NCI-H187 treated with DMSO at 0.1 percent for 48 hours (cell line): ENCODE measurements at places on chromosomes 7 and 10.

- DNase-seq: no peak
Observed at GRCh38 chr7:147775516-147776284, 814.9 kb upstream of the C7orf33 start.

GRCh38 chr10:103193820-103194529 is 903 bp upstream of the NT5C2 start:
- no peak for DNase-seq

GRCh38 chr7:2680792-2681490 is 7.1 kb upstream of the AMZ1 start:
- DNase-seq: peak; percentile 1

GRCh38 chr10:60541451-60541850 is 151.8 kb upstream of the ANK3 start:
- no peak for DNase-seq

- no peak for DNase-seq
Observed at GRCh38 chr7:1890289-1891235, 220.5 kb downstream of the ELFN1 start.

GRCh38 chr7:437329-438251 is 82.1 kb downstream of the PDGFA start:
- no peak for DNase-seq

DNA sequence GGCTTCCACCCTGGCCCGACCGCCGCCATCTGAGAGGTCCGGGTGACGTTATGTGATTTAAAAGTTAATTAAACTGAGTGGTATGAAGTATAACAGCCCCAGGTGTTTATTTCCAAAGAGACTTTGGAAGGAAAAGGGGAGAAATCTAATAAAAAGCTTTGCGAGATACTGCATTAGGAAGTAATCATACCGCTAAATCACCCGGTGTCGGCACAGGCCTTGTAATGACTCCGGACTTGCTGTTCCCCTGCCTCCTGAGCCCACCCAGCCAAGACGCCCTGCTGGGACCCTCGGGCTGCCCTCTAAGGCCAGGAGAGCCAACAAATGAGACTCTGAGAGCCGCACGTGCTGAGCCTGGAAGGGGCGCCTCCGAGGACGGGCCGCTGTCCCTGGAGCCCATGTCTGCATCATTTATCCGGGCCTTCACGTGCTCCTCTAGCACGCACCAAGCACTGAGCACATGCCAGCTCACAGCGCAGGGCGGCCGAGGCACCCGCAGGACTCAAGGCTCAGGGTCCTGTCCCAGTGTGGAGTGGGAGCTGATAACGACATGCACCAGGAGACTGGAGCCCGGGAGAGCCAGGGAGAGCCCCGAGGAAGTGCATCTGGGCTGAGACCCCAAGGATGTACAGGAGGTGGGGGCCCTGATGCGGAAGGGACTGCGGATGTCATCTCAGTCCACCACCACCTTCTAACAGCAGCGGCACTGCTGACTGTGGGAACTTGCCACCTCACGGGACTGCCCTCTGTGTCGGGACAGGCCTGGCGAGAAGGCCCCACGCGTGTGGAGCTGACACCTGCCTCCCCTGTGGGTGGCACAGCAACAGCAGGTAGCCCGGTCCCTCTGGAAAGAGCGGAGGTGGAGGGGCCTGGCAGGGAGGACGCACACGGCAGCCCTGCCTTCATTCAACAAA is 182.7 kb downstream of the ELFN1 start:
- DNase-seq: no peak

DNA sequence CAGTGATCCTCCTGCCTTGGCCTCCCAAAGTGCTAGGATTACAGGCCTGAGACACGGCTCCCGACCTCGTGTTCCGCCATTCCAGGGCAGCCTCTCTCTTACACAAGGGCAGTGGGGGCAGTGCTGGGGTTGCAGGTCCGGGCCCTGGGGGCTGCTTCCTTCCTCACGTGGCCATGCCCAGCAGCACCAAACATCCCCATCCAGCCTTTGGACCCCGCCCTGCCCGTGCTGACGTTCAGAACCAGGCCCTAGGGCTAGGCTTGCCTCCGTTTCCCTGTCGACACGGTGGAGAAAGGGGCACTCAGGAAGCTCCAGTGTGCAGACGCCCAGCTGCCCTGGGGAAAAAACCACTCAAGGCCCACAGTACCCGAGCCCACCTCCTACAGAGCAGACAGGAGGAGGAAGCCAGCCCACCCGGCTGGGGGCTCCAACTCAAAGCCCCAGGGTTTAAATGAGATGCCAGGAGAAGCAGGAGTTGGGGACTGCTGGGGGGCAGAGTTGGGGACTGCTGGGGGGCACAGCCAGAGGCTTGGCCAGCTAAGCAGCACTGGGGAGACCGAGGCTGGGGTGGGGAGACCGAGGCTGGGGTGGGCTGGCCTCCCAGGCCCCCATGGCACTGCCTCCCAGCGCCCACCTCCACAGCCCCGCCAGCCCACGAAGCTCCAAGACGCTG is 35.9 kb downstream of the ADAP1 start:
- no peak for DNase-seq

DNA sequence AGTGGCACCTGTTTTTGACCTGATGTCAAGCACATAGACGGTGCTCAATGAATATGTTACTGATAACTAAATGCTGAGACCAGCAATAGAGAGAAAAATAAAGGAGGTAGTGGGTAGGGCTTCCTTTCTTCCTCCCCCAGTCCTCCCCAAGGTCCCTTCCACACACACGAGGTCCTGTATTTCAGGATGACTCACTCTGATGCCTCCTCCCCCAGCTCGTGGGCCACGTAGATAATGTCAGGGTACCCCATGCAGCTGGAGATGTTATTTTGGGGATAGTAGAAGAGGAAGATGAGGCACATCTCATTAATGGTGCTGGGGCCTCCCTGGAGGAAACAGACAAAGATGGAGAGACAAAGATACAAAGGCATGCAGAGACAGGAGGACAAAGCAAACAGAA is 17.3 kb downstream of the PRSS58 start:
- no peak for DNase-seq

DNA sequence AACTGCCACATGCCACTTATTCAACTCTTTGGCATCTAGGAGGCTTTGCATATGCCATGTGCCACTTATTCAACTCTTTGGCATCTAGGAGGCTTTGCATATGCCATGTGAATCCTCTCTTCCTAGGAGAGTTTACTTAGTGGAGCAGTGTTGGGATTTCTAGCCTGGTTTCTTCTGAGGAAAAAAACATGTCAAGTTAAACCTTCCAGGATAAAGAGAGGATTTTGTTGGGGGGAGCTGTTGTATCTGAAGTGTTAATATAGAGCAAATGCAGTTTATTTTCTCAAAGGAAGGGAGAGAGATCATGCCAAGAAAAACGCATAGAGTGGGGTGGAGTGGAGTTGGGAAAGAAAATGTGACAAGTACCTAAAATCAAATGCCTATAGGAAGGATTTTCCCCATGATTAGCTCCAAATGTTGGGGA is 91.5 kb downstream of the MCU start:
- no peak for DNase-seq

DNA sequence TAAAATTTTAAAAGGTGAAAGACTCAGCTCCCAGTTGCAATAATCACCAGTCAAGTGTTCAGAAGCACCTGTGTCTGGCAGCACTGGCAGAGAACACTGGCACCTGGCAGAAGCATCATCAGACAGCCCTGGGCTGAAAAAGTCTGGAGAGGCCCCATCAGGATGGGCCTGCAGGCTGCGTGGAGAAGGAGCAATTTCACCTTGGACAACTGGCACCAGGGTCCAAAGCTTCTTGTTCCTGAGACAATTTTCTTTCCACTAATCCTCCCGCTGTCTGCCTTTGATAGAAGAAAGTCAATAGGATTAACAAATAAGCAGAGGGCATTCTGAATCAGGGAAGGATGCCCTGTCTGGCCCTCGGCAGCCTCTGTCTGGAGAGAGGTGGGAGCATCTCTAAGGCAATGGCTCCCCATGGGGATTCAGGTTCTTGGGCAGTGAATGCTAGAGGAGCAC is 6.5 kb downstream of the COBL start:
- no peak for DNase-seq

- no peak for DNase-seq
Observed at GRCh38 chr10:96421995-96422394, 63.2 kb upstream of the OPALIN start.

DNA sequence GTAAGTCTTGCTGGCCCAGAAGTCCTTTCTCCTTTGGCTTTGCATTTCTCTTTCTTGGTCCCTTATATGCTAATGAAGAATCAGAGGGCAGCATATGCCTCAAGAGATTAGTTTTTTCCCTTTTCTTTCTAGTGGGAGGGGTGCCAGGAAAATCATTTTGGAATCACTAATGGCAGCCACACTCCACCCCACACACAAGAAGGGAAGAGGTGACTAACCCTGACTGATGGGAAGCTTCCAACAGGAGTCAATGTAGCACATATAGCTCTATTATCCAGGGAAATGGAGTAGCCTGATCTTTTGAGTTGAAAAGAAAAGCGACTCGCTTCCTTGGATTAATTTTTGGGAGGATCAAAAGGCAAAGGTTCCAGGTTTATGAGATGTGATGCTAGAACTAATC is 225.3 kb downstream of the KIF20B start:
- DNase-seq: no peak

GRCh38 chr7:106704000-106704840 is 43.3 kb upstream of the CCDC71L start:
- no peak for DNase-seq

- no peak for DNase-seq
Observed at GRCh38 chr10:71547876-71548846, 151.4 kb downstream of the CDH23 start.

DNA sequence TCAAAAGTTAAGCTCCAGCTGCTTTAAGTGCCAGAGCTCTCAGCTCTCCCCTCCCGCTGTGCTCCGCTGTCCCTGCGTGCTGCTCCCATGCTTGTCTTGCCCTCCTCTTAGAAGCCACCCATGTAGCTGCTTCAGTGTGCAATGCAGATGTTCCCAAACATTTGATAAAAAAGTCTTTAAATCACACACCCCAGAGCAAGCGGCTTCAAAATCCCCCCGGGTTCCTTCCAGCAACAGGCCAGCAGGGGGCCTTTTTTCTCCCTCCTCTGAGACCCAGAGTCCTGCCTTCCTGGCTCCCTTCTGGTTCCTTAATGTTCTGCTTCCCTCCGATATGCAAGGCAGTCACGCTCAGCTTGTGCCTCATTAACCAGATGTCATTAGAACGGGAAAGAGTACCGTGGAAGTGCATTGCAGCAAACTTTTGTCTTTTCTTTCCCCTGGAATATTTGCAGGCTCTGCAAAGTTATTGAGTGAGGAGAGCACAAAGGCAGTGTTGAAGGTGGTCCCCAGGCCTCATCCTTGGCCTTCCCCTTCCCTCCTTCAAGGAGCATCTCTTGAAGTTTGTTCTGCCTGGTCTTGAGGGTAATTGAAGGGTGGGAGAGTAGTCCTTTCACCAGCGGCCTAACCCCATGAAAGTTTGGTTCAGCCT is 25.5 kb downstream of the LDB3 start:
- no peak for DNase-seq

DNA sequence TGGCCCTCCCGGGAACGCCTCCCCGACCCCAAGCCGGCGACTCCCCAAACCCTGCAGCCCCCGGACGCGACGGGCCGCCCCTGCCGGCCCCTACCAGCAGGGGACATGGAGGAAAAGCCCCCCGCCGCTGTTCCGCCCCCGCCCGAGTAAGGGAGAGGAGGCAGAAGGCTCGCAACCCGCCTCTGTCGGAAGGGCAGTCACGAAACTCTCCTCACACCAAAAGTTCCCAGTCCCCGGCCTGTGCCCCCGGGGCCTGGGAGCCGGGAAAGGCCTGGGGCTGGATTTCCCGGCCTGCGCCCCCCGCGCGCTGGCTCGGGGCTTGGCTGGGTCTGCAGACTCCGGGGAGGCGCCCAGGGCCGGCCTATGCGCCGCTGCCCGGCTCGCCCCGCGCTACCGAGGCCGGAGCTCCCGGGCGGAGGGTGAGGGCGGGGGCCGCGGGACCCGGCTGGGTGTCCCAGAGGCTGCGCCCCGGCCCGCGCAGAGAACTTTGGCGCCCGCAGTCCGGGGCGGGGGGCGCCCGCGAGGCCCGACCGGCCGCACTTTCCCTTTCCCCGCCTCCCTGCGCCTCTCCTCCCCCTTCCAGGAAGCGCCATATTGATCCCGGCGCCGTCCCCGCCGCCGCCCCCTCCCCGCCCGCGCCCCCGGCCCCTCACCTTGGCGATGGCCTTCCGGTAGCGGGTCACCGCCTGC is 728 bp downstream of the PARD3 start:
- DNase-seq: no peak

- no peak for DNase-seq
Observed at GRCh38 chr7:18414885-18415284, 80.7 kb upstream of the HDAC9 start.

- DNase-seq: no peak
Observed at GRCh38 chr7:91180746-91181145, 83.5 kb upstream of the FZD1 start.

DNA sequence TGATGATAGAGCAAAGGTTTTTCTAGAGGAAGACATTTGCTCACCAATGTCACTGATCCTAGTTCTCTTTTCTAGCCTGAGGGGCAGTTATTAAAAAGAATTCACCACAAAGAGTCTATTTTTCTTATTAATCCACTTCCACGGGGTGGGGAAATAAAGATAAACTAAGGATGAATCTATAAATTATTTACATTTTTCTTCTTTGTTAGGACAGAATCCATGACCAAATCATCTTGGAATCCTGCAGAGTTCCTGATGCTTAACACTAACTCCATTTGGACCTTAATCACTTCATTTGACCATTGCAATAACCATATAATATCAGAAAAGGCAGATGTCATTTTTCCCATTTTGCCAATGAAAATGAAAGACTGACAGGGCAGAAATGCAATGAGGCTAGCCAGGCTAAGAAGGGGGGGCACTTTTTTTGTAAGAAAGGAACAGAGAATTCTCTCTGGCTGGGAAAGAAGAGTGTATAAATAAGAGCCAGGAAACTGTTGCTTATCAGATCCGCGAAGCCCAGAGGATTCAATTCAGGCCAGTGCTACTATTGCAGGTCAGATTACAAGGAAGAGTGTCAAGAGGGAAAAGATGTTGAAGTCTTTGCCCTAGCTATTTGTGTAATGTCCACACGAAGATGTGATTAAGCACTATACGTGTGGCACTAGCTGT is 433.2 kb downstream of the TNS3 start:
- no peak for DNase-seq

- DNase-seq: no peak
Observed at GRCh38 chr7:47483604-47484273, 98.2 kb downstream of the TNS3 start.

GRCh38 chr10:31745612-31746376 is 182.8 kb downstream of the ARHGAP12 start:
- no peak for DNase-seq

DNA sequence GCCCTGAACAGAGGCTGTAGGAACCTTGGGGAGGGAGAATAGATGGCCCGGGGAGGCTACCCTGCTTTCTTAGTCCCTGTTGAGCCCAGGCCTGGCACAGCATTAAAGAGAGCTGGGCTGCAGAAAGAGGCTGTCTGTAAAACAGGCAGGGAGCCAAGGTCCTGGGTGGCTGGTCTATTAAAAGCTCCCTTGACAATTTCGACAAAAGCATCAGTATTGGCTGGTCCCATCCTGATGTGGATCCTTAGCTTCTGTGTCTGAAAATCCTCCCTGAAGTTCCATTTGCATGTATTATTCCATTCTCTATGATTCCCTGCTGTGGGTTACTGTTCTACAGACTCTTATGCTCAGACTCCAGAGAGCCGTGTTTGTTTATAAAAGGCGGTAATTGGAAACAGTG is 158.5 kb downstream of the GALNT17 start:
- DNase-seq: no peak

GRCh38 chr7:2016761-2017480 is 215.8 kb downstream of the MAD1L1 start:
- DNase-seq: no peak
